ENCODE measurements at places on chromosomes 13 and 19.
A peak's percentile ranks its signal among the peaks of the same experiment; 100 is the strongest.

DNA sequence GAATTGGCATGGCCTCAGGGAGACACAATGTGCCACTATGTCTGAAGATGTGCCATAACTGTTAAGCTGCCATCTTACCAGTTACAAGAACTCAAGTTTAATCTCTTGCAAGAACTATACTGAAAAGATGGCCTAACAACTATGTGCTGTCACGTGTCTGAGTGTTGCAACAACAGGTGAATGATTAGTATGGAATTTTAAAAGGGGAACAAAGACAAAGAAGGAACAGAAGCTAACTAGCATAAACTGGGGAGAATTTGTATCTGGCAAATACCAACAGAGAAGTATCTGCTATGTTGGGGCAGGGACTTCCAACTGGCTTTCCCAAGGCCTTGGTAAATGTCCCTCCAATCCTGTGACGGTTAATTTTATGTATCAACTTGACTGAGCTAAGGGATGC lies 11.5 kb upstream of the ACOD1 start:
- DNase-seq = no peak

GRCh38 chr13:25727250-25727649 lies 324.6 kb downstream of the SHISA2 start:
- DNase-seq = no peak

DNA sequence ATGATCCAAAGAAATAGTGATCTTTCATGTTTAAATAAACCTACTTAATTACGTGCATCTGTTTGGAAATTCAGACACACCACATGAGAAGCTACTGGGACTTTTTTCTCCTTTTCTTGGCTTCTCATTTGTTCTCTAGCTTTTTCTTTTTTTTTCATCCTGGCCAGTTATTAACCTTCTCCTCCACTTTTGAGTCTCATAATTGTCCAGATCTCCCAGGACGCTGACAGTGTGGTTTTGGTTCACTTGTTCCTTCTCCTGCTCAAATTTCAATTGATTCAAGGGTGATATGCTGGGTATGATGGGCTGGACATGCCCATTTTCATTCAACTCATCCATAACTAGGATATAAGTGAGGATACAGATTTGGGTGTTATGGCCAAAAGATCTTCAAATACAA lies 152.3 kb downstream of the TM9SF2 start:
- no peak for DNase-seq

DNA sequence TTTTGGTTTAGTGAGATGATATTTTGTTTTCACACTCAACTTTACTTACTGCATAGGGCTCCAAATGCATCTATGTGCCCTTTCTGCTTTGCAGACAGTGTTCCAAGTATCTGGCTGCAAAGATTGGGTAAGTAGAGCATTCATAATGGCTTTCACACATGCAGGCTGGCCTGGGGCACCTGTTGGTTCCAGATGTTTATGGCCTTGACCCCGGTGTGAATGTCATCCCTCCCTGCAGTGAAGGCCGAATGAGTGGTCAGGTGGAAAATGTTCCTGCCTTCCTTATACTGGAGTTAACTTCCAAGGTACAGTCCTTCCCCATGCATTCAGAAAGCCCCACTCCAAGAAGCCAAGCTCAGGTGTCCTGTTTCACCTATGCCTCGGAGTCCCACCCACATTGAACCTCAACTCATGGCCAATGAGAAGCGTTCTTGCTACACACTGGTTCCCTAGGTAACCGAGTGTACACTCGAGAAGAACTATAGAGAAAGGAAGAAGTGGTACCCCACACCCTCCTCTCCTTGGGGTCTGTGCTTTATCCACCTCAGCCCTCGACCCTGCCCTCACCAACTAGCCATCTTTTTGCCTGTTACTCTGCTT lies 23.0 kb upstream of the ZNF536 start:
- peak; percentile 12 for DNase-seq

DNA sequence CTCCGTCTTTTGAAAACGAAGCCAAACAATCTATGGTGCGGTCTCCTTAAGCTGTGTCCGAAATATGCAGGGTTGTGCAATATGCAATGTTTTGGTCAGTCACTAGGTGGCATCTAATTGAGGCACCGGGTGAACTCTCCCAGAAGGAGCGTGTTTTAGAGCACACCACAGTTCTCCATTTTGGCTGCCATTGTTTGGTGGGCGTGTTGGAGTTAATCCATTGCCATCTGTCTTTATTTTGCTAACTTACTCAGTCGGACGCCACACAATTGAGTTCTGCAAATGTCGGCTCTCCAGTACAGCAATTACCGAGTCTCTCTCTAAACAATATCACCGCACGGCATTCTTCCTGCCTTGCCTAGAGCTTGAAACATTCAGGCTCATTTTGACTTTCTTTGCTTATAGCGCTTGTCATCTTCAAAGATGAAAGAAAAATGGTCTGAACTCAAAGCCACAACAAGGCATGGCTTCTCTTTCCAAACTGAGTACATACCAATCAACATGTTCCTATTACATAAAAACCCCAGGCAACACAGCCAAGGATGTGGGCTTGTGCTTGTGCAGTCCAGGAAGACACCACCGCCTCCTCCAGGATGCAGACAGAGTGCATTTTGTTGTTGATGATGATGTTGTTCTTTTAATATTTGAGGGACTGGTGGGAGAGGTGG lies 182.0 kb upstream of the SERP2 start:
- DNase-seq = no peak

- no peak for DNase-seq
Observed at GRCh38 chr13:100350601-100351000, 238.0 kb downstream of the GGACT start.

DNA sequence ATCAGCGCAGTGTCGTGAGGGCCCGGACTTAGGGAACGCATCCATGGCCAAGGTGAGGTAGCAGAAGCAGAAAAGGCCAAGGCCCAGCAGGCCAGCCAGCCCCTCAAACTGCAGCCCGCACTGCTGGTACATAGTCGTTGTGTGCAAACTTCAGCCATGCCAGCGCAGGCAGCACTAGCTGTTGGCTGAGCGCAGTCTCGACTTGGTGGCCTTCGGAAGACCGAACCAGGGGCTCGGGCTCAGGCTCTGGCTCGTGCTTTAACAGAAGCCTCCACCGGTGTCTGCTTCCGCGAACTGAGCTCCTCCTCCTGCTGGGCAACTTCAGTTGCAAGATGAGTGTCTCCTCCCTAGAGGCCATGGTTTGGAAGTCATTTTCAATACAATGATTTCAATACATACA lies 157.5 kb downstream of the DNAJC15 start:
- DNase-seq = no peak

- DNase-seq = peak; percentile 74
Observed at GRCh38 chr19:12703046-12703445, 6.6 kb upstream of the FBXW9 start.

GRCh38 chr19:41297628-41298347 lies 12.2 kb upstream of the CCDC97 start:
- DNase-seq = no peak

- no peak for DNase-seq
Observed at GRCh38 chr19:47713046-47714021, at the start of gene EHD2. Gene EHD2 (plus strand): TSS chr19:47713422. CDS start chr19:47716613, 3,191 bp downstream.

GRCh38 chr13:65553096-65553727 lies 1676.9 kb downstream of the PCDH9 start:
- DNase-seq = no peak

- DNase-seq = no peak
Observed at GRCh38 chr13:63614874-63615612, 2199.4 kb upstream of the PCDH20 start.

GRCh38 chr13:112655913-112656312 lies 33.9 kb upstream of the ATP11A start:
- no peak for DNase-seq

DNA sequence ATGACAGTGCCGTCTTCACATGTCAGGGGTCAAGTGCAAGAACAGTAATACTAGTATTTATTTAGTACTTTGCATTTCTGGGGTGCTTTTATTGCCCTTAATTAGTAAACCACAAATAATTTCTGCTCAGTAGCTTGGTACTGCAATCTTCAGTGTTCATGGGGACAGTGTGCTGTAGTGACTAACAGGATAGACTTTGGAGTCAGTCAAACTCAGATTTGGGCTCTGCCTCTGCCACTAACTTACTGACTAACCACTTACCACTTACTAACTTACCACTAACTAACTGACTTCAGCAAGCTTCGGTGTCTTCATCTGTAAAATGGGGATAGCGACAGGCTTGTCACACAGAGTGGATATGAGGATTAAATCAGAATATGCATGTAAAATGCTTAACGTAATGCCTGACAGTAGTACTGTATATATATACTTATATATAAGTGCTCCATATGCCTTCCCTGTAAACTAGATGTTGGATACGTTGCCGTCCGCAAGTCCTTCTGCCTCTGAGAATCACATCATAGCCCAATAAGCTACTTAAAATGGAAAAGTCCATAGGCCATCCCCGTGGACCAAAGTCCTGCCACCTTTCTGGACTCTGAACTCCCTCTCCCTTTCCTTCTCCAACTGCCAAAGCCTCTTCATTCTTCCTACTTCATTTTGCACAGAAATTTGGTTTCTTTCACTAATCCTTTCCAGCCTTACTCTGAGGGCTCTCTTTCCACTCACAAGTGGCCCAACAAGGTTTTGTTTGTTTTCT lies 158.1 kb downstream of the ZIC5 start:
- no peak for DNase-seq

DNA sequence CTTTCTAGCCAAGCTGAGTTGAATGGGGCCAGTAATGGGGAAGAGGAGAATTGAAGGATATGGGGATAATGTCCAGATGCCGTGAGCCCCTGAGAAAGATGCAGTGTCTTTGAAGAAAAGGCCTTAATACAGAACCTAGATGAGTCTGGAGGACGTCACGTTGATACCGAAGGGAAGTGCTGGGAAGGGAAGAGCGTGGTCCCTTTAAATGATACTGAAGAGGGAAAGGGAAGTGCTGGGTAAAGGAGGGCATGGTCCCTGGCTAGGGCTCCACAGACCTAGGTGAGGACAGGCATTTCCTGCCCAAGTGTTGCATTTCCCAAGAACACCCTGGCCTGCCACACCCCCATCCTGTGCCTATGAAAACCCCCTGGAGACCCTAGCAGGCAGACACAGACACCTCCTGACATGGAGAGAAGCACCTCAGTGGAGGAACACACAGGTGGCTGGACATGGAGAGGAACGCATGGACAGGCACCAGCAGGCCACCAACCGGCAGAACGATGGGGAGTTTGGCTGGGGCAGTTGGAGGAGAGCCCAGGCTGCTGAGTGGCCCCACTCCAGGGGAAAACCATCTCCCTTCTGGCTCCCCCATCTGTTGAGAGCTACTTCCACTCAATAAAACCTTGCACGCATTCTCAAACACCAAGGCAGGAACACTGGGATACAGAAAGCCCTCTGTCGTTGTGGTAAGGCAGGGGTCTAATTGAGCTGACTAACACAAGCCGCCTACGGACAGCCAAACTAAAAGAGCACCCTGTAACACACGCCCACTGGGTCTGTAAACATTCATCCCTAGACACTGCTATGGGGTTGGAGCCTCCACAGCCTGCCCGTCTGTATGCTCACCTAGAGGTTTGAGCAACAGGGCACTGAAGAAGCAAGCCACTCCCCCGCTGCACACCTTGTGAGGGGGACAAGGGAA lies 34.9 kb upstream of the POMP start:
- DNase-seq = no peak

GRCh38 chr19:11699931-11700794 lies 38.6 kb downstream of the ZNF823 start:
- DNase-seq = no peak

DNA sequence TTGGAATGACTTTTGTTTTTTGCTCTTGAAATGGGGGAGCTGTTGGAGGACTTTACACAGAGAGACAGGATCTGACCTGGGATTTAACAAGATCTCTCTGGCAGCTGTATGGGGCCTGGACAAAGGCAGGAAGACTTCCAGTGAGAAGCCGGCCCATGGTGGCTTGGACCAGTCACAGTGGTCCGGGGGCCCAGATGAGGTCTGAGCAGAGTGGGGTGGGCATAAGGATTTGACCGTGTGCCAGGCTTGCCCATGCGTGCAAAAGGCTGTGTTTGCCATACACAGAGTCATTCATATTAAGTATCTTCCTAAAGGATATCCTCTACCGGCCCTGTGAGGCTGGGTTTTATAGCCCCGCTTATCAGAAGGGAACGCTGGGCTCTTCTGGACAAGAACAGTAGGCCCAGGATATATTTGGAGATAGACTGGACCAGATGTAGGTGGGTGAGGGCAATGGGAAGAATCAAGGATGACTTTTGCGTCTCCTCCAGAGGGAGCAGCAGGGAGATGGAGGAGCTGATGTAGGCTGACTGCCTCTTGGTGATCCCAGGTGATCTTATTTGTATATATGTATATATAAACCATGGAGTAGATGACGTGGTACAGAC lies 4.1 kb downstream of the SPACA6 start:
- DNase-seq = no peak

GRCh38 chr19:35712567-35713505 lies 5.0 kb upstream of the KMT2B start:
- no peak for DNase-seq

DNA sequence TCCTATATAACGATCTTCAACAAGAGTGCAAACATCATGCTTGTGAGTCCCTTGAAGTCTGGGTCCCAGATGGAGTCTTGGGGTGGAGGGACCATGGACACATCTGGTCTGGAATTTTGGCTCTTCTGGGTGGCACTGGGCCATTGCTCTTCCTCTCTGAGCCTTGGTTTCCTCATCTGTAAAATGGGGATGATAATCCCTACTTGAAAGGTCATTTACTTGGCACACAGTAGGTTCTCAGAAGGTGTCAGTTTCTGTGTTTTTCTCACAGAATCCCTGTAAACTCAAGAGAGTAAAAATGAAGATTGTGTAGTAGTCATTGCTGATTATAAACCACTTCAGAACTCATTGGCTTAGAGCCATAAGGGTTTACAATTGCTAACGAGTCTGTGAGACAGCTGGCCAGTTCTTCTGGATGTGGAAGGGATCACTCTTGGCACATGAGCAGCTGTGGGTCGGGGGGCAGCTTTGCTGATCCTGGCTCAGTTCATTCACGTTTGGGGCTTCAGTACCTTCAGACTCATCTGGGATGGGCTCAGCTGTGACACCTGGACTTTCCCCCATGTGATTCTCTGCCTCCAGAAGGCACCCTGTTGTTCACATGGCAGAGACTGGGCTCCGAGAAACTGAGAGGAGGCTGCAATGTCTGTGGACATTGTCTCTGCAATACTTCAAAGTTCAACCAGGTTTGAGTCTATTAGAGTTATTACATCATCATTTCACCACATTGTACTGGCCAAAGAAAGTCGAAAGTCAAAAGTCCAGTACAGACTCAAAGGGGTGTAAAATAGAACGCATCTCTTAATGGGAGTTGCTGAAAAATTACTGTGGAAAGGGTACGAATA lies 7.8 kb downstream of the CYP4F12 start:
- no peak for DNase-seq

GRCh38 chr13:50518781-50519201 lies 324.7 kb downstream of the DLEU7 start:
- no peak for DNase-seq

- no peak for DNase-seq
Observed at GRCh38 chr13:103192511-103193135, 126.4 kb upstream of the SLC10A2 start.

- no peak for DNase-seq
Observed at GRCh38 chr13:30841154-30841553, 64.9 kb upstream of the MEDAG start.
